ENCODE measurements at places on chromosomes 16 and 17.

DNA sequence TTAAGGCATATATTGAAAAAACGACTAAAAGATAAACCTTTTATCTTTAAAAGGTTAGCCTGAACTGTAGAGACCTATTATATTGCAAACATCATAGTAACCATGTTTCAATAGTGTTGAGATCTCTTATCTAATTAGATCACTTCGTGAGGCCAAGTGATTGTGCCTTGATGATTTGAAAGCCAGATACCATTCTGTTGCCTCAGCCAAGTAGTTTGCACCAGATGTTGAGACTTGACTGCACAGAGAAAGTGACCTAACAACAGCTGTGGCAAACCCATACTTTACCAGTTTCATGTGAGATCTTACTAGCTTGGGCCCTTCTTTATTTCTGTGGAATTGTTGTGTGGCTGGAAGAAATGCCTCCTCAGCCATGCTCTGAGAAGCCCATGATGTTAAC is 717.3 kb downstream of the KCNJ2 start:
- DNase-seq = no peak

DNA sequence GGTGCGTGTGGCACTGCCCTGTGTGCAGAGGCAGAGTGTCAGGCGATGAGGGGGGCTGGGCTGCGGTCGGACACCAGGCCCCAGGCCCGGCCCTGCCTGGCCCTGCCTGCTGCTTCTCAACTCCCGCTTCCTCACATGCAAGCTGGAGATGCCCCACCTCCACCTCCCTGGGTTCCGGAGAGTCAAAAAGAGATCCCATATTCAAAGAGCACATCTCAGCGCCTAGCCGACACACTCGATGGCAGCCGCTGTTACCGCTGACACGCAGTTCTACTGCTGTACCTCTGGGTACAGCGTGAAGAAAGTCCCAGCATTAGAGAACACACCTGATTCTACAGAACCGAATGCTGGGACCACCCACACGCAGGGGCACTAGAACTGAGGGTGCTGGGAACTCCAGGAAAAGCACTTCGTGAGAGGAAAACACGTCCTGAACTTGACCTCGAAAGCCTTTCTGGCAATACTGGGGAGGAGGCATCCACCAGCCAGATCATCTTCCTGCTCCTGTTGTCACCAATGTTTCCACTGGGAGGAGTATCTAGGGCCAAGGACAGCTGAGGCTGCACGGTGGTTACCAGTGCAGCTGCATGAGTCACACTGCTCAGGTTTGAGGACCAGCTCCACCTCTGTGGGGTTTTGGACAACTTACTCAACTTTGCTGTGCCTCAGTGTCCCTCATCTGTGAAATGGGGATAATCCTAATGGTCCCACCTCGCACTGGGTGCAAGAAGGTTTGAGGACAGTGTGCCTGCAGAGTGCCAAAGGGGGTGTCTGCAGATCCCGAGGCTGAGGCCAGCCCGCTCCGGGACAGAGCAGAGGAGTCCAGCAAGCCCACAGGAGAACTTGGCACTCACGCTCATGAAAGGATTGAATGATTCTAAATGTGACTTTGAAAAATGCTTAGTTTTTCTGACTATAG is 100.4 kb upstream of the DNAH17 start:
- DNase-seq = no peak

DNA sequence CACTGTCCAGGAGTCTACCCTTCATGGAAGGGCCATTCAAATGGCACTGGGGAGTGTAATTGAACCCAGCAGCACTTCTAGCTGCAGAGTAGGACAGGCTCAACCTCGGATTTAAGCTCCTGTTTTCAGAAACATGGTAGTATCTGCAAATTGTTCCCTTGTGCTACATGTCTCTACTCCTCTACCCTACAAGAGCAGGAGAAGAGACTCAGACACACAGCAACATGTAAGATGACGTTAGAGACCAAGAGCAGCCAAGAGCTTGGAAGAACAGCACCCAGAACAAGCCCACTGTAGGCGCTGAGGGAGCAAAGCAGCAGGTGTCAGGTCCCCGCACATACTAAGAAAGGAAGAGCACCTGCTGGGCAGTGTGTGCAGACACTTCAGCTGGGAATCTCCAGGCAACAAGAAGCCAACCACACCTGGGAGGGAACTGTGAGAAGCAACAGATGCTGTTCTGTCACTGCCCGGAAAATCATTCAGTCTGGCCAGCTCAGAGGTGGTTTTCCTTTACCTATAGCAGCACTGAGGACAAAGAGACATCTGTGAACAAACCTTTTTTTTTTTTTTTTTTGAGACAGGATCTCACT is 35.6 kb upstream of the MNT start:
- DNase-seq = no peak

GRCh38 chr17:71735893-71736292 is 384.9 kb upstream of the SOX9 start:
- no peak for DNase-seq

DNA sequence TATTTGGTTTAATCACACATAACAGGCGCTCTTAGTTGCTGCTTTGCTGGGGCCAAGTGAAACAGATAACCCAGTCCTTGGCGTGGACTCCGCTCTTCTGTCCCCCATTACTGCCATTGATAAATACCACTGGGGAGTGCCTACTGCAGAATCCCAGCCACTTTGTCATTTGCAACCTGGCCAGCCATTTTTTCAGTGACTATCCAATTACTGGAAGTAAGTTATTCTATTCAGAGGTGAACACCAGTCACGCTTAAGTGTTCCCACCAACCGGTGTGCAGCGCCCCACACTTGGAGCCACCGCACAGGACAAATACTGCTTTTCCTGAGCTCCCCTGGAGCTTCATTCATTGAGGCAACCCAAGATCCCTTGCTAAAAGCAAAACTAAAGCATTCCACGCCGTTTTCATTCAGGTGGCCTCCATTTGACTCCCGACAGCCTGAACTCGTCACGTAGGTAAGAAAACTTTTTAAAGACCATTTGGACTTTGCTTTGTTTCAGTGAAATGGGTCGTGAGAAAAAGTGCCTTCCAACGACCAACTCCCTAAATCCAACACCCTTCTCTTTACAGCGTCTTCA is 1.8 kb downstream of the USP7 start:
- no peak for DNase-seq

DNA sequence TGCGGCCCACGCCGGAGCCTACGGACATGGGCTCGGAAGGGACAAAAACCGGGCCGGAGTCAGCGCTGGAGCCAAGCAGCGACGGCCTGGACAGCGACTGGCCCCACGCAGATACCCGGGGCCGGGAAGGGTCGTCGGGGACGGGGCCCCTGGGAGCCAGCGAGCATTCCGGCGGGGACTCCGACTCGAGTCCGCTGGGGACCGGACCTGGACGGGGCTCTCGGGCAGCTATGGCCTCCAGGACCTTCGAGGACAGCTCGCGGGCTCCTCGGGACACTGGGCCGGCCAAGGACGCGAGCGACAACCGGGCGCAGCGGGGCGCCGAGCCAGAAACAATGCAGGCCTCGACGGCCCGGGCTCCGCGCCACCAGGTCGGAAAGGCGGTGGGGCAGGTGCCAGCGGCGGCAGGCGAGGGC is 1.0 kb downstream of the MYO15B start:
- peak; percentile 10 for DNase-seq

DNA sequence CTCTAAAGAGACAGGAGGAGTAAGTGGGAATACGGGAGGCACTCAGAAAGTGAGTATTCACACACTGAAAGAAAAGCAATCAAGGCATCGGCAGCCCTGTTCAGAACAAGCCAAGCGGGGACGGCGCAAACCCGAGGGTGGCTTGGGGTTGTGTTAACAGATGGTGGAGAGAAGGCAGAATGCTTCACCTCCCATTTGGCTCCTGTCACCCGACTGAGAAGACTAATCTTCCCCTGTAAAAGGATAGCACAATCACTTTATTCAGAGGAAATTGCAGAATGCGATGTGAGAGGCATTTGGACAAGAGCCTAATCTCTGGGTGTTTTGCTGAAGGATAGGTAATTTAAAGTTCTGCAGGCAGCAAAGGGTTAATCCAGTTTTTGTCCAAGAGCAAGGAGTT is 119.3 kb upstream of the WSCD1 start:
- DNase-seq = no peak

GRCh38 chr17:28416703-28417311 is 10.8 kb upstream of the SLC46A1 start:
- peak; percentile 49 for DNase-seq

- no peak for DNase-seq
Measured at GRCh38 chr17:73336408-73337329, 24.9 kb upstream of the CDC42EP4 start.

DNA sequence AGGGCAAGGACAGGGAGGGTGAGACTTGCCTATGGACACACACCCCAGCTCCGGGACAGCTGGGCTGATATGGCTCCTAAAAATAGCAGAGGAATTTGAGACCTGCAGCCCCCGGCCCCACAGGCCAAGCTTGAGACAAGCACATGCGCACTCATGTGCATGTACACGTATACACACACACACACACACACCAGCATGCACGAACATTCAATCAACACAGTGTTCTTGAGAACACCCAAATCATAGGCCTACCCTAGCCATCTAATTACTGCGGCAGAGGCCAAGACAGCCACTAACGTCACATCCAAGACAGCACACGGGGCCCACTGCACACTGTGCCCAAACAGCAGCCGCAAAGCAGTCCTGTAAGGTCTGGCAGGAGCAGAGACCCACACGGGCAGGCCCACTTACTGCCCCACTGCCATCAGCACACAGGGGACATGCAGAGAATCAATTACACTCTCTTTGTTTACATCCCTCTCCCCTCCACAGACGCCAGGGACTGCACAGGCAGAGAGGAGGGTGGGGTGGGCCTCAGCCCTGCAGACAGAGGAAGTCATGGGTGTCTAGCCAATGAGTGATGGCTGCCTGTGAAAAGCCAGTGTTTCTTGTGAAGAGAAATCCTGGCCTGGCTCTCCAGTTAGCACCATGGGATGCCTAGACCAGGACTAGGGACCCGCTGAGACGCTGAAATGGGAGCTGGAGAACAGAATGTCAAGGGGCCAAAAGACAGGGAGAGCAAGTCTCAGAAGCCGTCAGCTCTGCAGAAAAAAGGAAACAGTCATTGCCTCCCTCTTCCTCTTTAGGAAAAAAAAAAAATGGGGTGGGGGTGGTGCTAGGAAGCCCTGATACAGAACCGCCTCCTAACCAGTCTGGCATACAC is 39.3 kb downstream of the MYO18A start:
- DNase-seq = peak; percentile 28

DNA sequence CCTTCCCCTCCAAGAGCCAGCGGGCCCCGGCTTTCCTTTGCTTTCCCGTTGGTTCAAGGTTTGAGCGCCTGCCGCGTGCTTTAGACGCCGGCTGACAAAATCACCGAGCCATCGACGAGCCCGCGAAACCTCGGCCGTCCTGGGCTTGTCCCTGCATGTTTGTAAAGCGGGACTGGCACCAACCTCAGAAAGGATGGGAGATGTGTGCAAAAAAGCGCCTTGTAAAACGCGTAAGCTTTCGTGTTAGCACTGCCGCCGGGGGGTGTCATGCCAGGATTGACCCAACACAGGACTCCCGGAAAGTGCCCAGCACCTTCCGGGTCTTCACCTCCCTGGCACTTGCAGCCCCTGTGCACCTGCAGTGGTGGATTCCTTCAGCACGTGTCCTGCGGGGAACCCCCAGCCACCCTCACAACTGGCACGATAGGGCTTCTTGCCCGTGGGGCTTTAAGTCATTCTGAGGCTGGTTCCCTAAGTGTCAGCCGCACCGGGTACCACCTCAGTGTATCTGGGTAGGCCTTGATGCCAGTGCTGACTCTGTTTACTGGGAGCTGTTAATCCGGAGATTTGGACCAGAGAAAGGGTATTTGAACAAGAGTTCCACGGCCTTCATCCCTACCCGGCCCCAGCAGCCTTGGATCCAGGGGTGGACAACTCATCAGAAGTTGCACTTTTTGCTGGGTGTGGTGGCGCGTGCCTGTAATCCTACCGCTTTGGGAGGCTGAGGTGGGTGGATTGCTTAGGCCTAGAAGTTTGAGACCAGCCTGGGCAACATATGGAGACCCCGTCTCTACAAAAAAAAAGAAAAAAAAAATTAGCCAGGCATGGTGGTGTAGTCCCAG is 817 bp downstream of the NDUFAF8 start:
- no peak for DNase-seq

DNA sequence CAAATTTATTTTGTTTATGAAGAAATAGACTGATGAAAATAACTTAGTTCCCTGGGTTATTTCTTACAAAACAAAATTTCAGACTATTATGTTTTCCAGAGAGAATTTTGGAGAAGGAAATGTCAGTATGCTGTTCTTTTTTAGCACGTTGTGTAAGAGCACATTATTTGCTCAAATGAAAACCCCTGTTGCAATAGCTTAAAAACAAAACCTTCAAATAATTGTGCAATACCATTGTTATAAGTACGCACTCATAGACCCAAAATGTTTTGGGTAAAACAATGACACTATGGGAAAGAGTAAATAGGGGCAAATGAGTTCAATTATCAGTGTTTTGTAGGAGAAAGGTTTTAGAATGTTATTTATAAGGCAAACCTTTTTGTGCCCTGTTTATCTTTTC is 18.2 kb downstream of the VMP1 start:
- DNase-seq = no peak

DNA sequence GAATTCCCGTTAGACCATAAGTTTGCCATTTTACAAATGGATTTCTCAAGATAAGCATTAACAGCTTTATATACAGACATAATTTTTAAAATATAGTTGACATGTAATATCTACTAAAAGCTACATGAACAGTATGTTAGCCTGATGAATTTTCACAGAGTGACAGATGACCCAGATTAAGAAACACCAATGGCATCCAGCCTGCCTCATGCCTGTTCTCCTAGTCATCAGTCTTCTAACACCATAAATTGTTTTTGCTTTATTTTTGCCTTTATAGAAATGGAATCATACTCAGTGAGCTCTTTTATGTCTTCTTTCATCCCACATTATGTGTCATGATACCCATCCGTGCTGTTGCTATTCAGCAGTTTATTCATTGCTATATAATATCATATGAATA is 80.0 kb downstream of the ATF7IP2 start:
- DNase-seq = peak; percentile 26

- DNase-seq = no peak
Measured at GRCh38 chr16:25689137-25689836, 2.5 kb upstream of the HS3ST4 start.

GRCh38 chr16:83704656-83705055 is 103.1 kb upstream of the HSBP1 start:
- DNase-seq = no peak

GRCh38 chr17:44312396-44313104 is 4.1 kb downstream of the RUNDC3A start:
- DNase-seq = no peak

DNA sequence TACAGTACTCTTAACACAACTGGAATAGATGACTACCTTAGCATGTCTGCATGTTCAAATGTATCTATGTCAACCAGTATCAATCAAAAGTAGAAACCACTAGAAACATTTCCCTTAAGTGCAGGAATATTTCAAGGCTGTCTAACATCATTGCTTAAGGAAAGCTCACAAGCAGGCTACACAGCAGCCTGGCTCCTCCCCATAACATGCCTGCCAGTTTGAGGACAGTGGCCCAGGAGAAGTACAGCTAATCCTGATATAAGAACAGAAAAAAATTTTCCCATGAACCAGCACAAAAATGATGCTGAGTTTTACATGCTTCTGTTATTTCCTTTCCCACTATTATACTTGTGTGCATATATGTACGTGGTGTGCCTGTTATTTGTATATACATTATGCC is 175.1 kb downstream of the MYO1D start:
- no peak for DNase-seq
